CD4-positive, alpha-beta T cell treated with Interleukin-4 for 1 hour (primary cell): ENCODE measurements at places on chromosomes 16 and 17.

DNA sequence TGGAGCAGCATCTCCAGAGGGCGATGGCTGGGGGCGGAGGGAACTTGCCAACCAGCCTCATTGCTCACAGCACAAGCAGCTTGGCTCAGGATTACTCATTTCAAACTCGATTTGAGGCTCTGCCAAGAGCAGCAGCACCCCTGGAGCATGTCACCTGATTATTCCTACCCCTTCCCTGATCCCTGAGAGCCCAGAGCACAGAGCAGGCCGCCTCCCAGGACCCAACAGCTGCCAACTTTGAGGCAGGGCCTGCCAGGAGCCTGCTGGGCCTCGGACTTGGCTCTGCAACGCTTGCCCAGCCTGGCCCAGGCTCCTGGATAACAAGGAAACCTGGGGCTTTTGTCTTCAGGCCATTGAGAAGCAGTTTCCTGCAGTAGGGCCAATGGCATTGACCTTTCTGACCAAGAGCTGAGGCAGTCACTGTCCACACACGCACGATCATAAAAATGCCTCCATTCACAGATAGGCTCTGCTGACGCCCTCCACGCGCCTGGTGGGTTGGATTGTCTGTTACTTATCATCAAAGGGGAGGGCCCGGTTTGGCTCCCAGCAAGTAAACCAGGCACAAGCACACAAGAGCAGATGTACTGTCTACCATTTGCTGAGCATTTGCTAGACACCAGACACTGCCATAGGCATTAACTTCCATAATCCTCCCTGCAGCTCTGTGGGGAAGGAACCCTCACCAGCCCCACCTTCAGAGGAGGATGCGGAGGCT lies 406.6 kb upstream of the EEF2KMT start:
- no peak for DNase-seq

DNA sequence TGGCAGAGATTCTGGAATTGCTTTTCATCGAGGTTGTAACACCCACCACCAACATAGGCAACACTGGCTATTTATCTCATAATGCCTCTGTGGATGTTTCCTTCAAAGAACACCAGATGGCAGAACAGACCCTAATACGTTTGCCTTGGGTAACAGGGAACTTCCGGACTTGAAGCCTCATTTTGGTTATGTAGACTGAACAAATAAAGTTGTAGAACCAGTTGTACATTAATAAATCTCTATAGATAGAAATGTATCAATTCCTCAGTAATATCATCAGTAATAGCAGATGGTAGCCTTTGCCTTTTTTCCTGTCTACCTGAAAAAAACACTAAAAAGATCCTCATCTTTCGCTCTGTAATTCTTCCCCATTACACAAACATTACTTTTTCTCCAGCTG lies 25.9 kb upstream of the APOH start:
- DNase-seq: peak; percentile 79

- no peak for DNase-seq
Observed at GRCh38 chr16:56667581-56668571, at the start of gene MT1G. MT1G (minus strand) TSS chr16:56668065; CDS start chr16:56667993, 72 bp downstream.

GRCh38 chr16:89325861-89326471 lies 108.5 kb downstream of the ZNF778 start:
- no peak for DNase-seq

GRCh38 chr17:35807371-35808144 lies 1.7 kb upstream of the TAF15 start:
- DNase-seq: no peak

- DNase-seq: no peak
Observed at GRCh38 chr17:32970281-32970680, 21.4 kb upstream of the SPACA3 start.

- no peak for DNase-seq
Observed at GRCh38 chr17:58085039-58085715, 2.0 kb downstream of the DYNLL2 start.

DNA sequence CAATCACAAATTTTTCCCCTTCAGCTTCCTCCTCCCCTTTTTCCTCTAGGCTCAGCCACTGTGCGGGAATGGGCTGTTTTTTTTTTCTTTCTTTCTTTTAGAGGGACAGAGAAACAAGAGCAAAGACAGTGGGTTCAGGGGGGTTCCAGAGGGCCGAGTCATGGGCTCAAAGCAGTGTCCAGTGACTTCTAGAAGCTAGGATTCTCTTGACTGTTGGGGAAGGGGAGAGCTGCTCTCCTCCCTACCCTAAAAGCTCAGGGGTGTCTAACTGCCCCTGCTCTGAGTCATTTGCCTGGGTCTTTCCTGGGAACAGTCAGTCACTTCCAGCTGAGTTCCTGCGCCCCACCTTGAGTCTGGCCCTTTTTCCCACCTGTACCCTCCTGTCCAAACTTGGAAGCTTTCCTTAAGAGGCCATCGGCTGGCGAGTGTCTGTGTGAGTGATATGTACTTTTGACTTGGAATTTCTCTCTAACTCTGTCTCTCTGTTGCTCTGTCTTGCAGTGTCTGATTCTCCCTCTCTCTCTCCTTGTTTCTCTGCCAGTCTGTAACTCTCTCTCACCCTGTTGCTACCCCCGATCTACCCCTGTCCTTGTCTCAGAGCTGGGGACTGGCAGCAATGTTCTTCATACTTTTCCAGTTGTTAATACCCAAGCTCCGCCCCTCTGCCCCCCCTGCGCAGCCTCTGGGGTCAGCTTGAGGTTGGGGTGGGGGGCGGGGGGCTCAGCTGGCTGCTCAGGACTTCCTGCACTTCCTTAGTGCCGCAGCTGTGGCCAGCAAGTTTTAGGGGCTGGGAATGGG lies 2.4 kb downstream of the THRA start:
- no peak for DNase-seq

GRCh38 chr17:77512062-77512946 lies 371.5 kb downstream of the SEC14L1 start:
- no peak for DNase-seq

DNA sequence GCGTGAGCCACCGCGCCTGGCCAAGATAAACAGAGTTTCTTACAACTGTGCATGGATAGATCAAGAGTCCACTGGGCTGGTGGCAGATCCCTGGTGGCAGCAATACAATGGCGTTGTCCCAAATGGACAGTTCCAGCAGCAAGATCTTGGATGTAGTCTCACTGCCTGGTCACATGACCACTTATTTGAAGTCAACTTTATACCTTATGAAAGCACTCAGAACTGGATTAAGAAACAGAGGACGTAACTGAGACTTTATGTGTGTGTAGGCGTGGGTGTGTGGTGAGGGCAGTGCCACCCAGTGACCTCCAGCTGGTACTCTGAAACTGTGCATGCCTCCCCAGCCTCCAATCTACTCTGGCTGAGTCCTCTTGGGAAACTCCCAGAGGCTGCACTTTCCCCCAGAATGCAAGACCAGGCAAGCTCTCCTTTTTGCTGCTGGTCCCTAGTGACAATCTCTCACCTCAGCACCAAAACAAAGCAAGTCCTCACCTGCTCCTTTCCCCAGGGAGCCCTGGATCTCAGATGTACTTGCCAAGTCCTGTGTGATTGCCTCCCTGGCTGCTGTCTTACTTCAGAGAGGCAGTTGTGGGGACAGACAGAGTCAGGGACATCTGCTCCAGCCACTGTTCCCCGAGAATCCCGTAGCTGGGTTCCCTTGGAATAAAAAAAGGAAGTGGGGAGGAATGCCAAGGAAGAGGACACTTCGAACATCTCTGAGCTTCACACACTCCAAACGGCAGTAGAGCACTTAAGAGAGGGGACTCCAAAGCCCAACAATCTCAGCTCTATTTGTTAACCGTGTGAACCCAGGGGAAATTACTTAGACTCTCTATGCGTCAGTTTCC lies 11.7 kb upstream of the ST6GALNAC2 start:
- DNase-seq: no peak

DNA sequence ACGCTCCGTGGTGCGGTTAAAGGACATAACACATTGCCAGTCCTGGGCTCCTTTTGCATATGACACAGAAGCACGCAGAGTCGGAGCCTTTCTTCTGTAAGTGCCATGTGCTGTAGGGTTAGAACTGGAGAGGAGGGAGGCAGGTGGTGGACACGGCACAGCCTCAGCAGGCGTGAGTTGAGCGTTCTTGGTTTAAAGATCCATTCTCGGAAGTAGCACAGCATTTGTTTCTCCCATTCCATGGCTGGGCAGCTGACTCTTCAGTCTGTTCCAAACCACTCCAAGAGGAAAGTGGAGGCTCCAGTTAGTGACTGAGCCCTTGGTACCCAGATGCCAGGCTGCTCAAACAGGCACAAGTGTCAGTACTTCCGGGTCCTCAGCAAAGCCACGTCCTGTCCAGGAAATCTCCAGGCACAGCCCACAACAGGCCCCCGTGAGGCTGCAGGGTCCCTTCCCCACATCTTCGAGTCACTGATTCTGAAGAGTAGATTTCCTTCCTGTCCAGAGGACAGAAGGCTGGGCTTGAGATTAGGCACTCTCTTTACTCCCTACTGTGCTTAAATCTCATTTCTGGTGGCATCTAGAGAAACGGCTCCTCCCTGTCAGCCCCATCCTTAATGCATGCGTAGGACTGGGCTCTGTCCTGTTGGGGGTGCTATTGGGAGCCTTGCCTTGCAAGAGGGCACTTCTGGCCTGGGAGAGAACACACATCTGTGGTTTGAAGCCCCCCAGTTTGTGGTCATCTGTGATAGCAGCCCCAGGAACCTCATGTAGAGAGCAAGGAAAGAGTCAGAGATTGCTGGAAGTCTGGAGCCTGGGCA lies 39.6 kb upstream of the NAT9 start:
- DNase-seq: no peak

DNA sequence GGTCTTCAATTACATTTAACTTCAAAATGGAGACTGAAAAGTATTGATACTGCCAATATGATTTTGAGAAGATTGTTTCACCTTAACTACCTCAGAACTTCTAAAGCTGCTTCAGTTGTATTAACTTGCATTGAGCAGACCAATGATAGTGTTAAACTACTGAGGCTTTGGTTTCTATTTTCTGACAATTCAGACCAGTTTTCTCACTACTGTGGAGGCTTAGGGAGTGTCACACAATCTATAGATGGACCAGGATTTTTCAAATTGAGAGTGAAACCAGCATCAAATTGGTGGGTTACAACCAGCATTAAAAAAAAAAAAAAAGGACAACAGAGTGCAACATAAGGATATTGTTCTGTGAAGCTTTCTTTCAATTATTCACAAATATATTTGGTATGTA lies 21.2 kb downstream of the COG1 start:
- no peak for DNase-seq
